ENCODE measurements at places on chromosomes 3 and 15. TPM values are rescaled to one million over a fixed set of nuclear protein-coding genes. Genes with fewer than 3 reads are reported as not detected.

Gene DPPA2
- total RNA-seq: not detected

Gene SLC30A4
- 5.3 TPM for total RNA-seq

Gene SKOR1
- not detected for total RNA-seq

Gene ISL2
- total RNA-seq: not detected

Gene CHL1
- not detected for total RNA-seq

Gene RAD51
- total RNA-seq: 5.8 TPM

Gene ZNF609
- 21.7 TPM for total RNA-seq

Gene EFCAB12
- not detected for total RNA-seq

Gene ISLR
- total RNA-seq: 0.30 TPM

Gene TGM4
- total RNA-seq: not detected

Gene CADM2
- total RNA-seq: 0.65 TPM

Gene SLC22A14
- total RNA-seq: not detected

Gene SLC12A1
- total RNA-seq: not detected

Gene CD96
- total RNA-seq: not detected

Gene TEX55
- total RNA-seq: not detected

Gene ACKR2
- total RNA-seq: not detected

Gene TRH
- total RNA-seq: not detected

Gene LOXL1
- 9.7 TPM for total RNA-seq

Gene ZPLD1
- not detected for total RNA-seq

Gene ROBO1
- 11.4 TPM for total RNA-seq

Gene GOLGA8G
- total RNA-seq: not detected

Gene PRKCI
- 31.8 TPM for total RNA-seq

Gene SPINK8
- not detected for total RNA-seq

Gene PLXND1
- total RNA-seq: 148 TPM

Gene COLQ
- 0.46 TPM for total RNA-seq

Gene FAM81A
- total RNA-seq: under 0.01 TPM

Gene DNAJB11
- 76.6 TPM for total RNA-seq

Gene IMPG2
- total RNA-seq: 0.61 TPM

Gene ADCY5
- not detected for total RNA-seq

Gene FMN1
- under 0.01 TPM for total RNA-seq

Gene SLC28A2
- not detected for total RNA-seq

Gene ALDH1A2
- total RNA-seq: under 0.01 TPM

Gene ACSBG1
- total RNA-seq: not detected

Gene CNTN3
- total RNA-seq: 1.5 TPM

Gene CFAP92
- total RNA-seq: not detected

Gene ZBTB47
- total RNA-seq: 13.6 TPM

Gene AHSG
- total RNA-seq: not detected

Gene C2CD4B
- 65.3 TPM for total RNA-seq

Gene PDE8A
- 16.0 TPM for total RNA-seq

Gene IQCH
- 0.32 TPM for total RNA-seq

Gene CACNA1D
- total RNA-seq: not detected

Gene A4GNT
- total RNA-seq: not detected

Gene NIPA2
- total RNA-seq: 74.1 TPM

Gene GAP43
- not detected for total RNA-seq

Gene OXTR
- under 0.01 TPM for total RNA-seq

Gene MFAP1
- 26.6 TPM for total RNA-seq

Gene SELENOK
- total RNA-seq: 43.5 TPM

Gene SLC9C1
- not detected for total RNA-seq

Gene RABL3
- 33.6 TPM for total RNA-seq

Gene CCNB2
- 43.2 TPM for total RNA-seq

Gene C3orf70
- total RNA-seq: 0.15 TPM

Gene SLC12A6
- total RNA-seq: 14.3 TPM

Gene KLF15
- 0.65 TPM for total RNA-seq

Data from epithelial cell of umbilical artery (primary cell).